ENCODE measurements at places on chromosomes 1 and 21.

DNA sequence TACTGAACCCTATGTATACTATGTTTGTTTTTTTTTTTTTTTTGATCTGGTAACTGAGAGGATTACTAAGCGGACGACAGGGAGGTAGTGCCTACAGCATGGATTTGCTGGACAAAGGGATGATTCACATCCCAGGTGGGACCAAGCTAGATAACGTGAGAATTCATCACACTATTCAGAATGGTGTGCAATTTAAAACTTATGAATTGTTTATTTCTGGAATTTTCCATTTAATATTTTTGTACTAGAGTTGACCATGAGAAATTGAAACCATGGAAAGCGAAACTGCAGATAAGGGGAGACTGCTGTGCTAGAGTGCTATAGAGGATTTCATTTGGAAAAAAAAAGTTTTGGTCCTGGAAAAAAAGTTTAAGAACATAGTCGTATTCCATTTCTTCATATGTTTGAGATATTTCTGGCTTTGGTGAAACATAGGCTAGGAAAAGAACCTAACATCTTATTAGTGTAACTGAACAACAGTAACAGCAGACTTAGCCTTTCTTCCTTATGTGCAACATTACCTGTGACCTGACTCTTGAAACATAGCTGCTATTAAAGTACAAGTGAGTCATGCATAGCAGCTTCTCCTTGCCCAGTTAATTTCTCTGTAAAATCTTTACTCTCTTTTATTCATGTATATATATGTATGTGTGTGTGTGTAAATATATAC, 202.5 kb downstream of the FGGY start:
- no peak for DNase-seq

DNA sequence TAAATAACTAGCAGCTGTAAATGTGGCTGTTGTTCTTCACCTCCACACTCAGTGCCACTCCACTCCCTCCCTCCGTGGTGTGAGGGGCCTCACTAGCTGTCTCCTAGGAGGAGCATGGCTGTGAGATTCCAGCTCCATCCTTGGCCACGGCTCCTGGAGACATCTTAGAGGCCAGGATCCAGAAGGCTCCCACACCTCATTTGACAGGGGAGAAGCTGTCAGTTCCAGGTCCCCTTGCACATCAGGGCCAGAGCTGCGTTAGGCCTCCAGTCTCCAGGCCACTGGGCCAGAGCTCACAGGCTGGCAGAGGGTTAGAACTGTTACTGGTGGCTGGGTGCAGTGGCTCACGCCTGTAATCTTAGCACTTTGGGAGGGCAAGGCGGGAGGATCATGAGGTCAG, 15.0 kb downstream of the PCSK9 start:
- no peak for DNase-seq

DNA sequence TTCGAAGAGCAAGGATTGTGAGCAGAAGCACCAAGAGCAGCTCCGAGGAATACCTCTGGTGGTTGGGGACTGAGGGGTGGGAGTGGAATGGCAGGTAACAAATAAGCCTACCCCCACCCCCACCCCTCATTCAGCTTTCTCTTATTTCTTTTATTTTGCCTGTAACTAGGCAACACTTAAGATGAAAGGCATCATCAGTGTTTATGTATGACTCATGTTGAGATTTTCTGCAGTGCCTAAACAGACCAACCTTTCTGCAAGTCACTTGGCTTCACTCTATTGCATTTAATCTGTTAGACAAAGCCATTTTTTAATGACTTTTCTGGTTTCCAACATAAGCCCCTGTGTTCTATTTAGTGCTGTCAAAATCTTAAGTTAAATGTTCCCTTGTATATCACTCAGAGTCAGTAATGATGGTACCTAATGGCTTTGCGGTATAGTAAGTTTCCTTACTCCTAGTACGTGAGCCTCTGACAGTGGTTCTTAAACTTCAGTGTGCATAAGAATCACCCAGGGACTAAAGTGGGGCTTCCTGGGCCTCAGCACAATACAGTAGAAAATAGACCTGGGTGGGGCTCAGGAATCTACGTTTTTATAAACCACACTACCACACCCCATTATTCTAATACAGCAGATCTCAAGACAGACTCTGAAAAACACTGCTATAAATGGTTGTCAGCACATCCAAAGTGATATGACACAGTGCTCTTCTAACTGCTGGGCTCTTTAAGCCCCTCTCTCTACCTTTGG, 19.9 kb downstream of the CASQ2 start:
- no peak for DNase-seq

DNA sequence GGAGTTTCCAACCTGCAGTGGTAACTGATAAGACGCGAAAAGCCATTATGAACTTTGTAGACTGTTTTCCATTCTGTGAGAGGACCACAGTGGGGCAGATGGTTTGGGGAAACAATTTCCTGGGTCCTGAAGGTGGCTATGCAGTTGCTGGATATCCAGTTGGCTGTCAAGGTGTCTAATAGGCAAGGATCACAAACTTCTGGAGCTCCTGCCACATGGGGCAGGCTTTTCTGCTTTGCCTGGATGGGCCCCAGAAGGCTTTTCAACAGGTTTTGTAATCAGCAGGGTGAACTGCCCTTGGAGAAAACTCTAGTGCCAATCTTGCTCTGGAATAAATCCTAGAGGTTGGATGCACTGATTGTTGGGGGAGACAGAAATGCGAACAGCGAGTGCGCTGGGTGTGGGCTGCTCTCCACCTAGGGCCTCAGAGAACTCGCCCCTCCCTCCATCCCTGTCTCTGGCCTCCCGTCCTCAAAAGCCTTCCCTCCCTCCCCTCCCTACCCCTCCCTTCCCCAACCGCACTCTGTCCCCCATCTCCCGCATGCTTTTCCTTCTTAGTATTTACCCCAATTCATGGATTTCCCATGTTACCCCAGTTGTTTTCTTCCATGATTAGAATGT, 210.3 kb upstream of the USP24 start:
- DNase-seq: no peak

DNA sequence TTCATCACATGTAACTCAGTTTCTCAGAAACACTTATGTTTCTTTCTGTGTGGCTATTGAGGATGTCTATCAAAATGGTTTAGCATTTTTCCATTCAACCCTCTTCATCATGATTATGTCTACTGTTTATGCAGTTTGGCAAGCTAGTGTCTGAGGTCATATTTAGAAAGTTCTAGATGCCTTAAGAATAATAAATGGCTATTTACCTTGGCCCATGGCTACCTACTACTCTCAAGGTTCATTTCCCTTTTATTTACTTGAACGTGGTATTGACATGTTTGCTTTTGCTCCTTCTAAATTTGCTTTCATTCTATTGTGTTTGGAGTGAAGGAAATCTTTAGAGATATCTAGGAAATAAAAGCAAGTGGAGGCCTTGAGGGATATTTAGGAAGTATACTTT, 193.7 kb upstream of the OLFM3 start:
- no peak for DNase-seq

- DNase-seq: no peak
These were observed 37.2 kb downstream of the SETD4 start for GRCh38 chr21:36023092-36023480.
